ENCODE measurements at places on chromosomes 5 and 9.

DNA sequence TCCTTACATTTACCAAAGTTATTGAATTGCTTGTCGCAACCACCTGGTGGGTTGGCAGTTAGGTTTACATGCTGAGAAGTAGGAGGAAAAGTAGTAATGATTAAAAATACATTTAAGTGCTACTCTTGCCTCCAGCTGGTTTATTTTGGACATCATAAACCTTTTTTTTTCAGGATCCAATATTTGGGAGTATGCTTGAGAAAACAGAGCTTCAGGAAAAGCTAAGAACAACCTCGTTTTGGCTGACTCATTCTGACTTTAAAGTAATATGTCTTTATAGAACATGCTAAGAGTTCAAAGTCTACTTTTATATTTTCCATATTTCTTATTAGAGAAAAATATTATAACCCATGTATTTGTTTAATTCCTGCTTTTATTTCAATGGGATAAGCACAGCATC lies 41.7 kb upstream of the BNC2 start:
- no peak for DNase-seq

GRCh38 chr9:4980086-4980727 lies 4.9 kb upstream of the JAK2 start:
- no peak for DNase-seq

- DNase-seq = no peak
Measured at GRCh38 chr5:34034534-34035327, 8.3 kb downstream of the C1QTNF3 start.

DNA sequence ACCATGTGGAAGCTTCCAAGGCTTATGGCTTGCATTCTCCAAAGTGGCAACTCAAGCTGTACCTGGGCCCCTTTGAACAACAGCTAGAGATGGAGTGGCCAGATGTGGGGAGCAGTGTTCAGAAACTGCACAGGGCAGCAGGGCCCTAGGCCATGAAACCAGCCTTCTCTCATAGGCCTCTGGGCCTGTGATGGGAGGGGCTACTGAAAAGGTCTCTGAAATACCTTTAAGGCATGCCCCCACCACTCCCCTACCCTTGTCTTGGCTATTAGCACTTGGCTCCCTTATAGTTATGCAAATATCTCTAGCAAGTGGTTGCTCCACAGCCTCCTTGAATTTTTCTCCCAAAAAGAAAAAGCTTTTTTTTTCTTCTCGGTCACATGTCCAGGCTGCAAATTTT lies 1014.6 kb downstream of the DTWD2 start:
- no peak for DNase-seq

GRCh38 chr9:7656636-7657035 lies 142.9 kb downstream of the DMAC1 start:
- no peak for DNase-seq

GRCh38 chr5:178071108-178071507 lies 42.2 kb upstream of the N4BP3 start:
- DNase-seq = no peak

DNA sequence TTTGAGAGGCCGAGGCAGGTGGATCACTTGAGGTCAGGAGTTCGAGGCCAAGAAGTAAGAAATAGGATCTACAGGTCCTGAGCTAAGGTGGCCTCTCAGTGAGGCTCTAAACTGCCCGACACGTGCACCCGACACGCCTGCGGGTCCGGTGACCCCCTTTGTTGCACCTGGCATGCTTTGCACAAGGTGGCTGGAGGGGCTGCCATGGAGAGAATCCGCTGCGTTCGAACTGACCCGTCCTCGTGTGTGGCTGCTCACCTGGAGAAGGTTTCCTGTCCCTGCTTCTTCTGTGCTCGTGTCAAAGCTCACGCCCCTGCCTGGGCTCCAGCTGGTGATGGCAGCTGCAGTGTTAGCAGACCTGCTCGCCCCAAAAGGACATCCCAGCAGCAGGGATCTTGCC lies 5.7 kb upstream of the OLFM1 start:
- DNase-seq = no peak

DNA sequence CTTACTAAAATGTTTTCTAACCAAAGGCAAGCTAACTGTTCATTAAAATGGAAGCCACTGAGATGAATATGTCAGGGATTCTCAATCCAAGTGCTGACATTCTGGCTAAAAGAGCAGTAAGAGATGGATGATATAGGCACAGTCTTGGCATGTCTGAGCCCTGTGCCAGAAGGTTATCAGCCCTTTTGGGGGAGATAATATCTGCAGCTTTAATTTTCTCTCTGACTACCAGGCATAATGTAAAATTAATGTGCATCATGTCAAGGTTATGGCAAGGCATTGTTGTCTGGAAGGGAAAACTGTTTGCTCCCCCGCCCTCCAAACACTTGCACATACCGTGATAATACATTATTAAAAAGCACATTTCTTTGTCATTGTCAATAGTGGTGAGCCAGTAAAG lies 609.8 kb downstream of the ZNF608 start:
- no peak for DNase-seq

DNA sequence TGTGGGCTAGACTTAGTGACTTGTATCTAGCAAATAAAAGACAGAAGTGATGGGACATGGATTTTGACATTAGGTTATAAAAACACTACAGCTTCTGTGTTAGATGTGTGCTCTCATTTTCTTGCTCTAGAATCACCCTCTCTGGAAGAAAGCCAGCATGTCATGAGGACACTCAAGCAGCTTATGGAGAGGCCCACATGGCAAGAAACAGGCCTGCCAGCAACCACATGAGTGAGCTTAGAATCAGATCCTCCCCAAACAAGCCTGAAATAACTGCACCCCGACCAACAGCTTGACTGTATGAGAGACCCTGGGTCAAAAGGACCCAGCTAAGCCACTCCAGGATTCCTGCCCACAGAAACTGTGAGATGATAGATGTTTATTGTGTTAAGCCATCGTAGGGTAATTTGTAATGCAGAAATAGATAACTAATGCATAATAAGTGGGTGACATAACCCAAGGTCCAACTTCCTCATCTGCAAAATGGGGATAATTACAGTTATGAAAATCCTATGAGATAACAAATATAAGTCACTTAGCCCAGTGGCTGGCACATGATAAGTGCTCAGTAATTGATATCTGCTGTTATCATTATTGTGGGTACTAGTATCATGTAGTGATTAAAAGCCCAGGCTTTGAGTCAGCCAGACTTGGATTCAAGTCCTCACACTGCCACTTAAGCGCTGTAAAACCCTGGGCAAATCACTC lies 86.5 kb downstream of the KLHL3 start:
- peak; percentile 65 for DNase-seq

GRCh38 chr5:116754556-116754955 lies 179.9 kb upstream of the SEMA6A start:
- DNase-seq = peak; percentile 45

- DNase-seq = no peak
Measured at GRCh38 chr9:114372921-114373448, 14.8 kb downstream of the AKNA start.

DNA sequence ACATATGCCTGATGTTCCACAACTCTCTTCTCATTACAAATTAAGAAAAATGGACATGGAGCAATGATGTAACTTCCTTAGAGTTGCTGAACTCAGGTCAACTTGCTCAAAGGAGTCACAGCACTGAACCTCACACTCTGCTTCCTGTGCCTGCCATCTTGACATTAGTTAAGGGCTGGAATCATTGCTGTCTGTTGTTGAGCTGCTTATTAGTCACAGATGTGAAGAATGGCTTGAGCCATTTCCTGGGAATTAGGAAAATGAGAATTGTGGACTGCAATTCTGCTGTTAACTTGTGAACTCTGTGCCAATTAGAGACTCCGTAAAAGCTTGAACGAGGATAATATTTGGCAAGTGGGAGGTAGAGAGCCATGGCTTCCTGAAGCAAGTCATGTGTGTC lies 212.0 kb downstream of the ADAMTS12 start:
- no peak for DNase-seq

DNA sequence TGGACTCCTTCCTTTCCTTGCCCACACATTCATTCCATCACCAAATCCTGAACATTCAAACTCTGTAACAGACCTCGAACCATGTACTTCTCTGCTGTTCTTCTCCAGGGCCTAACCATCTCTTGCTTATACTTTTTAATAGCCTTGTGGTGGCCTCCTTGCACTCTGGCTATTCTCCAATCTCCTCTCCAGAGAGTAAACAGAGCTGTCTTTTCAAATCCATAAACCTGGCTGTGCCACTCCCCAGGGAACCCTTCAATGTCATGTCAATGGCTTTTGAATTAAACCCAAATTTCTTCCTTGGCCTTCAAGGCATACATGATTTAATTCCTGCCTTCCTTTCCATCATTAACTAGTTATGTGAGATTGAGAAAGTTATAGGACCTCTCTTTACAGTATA lies 277.6 kb upstream of the EFNA5 start:
- peak; percentile 29 for DNase-seq

- DNase-seq = no peak
Measured at GRCh38 chr5:107858324-107858723, 187.6 kb upstream of the EFNA5 start.
